Activated naive CD4-positive, alpha-beta T cell treated with anti-CD3 and anti-CD28 coated beads for 36 hours (primary cell): ENCODE measurements at places on chromosomes 1 and 21. TPM values are rescaled to one million over a fixed set of nuclear protein-coding genes. Genes with fewer than 3 reads are reported as not detected.

The OR10J1 gene
- not detected for total RNA-seq

The MX2 gene
- 32.5 TPM for total RNA-seq

The NUDT4B gene
- total RNA-seq, result not detected

The DIO1 gene
- total RNA-seq, result not detected

The CCDC181 gene
- total RNA-seq, result not detected

The CYP4A11 gene
- not detected for total RNA-seq

The FAM78B gene
- total RNA-seq, result 0.24 TPM

The ZYG11A gene
- 0.05 TPM for total RNA-seq

DNA sequence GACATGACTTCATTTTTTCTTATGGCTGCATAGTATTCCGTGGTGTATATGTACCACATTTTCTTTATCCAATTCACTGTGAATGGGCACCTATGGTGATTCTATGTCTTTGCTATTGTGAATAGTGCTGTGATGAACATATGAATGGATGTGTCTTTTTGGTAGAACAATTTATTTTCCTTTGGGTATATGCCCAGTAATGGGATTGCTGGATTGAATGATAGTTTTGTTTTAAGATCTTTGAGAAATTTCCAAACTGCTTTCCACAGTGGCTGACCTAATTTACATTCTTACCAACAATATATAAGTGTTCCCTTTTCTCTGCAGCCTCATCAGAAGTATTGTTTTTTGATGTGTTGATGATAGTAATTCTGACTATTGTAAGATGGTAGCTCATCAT is 361.7 kb upstream of the SGIP1 start:
- H3K4me1 ChIP-seq, result peaks cover 14% of the 10 kb centered on the region
- DNase-seq, result no peak
- no peak overlapping the region for H3K4me3 ChIP-seq
- H3K27ac ChIP-seq, result no peak overlapping the region
- H3K27me3 ChIP-seq, result peaks cover 7% of the 10 kb centered on the region

DNA sequence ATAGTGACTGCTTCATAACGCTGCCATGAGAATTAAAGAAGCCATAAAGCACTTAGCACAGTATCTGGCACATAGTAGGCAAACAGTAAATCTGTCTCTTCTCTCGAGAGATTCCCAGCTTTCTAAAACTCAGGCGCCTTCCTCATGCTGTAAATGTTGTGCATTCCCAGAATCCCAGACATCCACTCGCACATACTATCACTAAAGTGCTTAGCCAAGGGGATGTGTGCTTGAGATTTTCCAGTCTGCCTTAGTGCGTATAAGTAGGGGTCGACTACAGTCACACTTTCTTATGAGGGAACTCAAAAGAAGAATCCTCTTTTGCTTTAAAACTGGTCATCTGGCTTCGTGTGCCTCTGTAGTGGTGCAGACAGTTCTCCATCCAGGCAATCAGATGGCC is 98.6 kb upstream of the SPATA6 start:
- H3K4me1 ChIP-seq, result no peaks in the 10 kb centered on the region
- H3K27ac ChIP-seq, result no peak overlapping the region
- DNase-seq, result no peak
- no peak overlapping the region for H3K4me3 ChIP-seq
- H3K27me3 ChIP-seq, result peaks cover 12% of the 10 kb centered on the region
- H3K36me3 ChIP-seq, result no peaks in the 10 kb centered on the region

DNA sequence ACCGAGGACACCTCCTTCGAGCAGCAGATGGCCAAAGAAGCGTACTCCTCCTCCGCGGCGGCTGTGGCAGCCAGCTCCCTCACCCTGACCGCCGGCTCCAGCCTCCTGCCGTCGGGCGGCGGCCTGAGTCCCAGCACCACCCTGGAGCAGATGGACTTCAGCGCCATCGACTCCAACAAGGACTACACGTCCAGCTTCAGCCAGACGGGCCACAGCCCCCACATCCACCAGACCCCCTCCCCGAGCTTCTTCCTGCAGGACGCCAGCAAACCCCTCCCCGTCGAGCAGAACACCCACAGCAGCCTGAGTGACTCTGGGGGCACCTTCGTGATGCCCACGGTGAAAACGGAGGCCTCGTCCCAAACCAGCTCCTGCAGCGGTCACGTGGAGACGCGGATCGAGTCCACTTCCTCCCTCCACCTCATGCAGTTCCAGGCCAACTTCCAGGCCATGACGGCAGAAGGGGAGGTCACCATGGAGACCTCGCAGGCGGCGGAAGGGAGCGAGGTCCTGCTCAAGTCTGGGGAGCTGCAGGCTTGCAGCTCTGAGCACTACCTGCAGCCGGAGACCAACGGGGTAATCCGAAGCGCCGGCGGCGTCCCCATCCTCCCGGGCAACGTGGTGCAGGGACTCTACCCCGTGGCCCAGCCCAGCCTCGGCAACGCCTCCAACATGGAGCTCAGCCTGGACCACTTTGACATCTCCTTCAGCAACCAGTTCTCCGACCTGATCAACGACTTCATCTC is 106.8 kb upstream of the VAMP3 start:
- no peaks in the 10 kb centered on the region for H3K4me1 ChIP-seq
- H3K4me3 ChIP-seq, result no peak overlapping the region
- H3K36me3 ChIP-seq, result no peaks in the 10 kb centered on the region
- no peak overlapping the region for H3K27ac ChIP-seq
- H3K27me3 ChIP-seq, result no peaks in the 10 kb centered on the region

DNA sequence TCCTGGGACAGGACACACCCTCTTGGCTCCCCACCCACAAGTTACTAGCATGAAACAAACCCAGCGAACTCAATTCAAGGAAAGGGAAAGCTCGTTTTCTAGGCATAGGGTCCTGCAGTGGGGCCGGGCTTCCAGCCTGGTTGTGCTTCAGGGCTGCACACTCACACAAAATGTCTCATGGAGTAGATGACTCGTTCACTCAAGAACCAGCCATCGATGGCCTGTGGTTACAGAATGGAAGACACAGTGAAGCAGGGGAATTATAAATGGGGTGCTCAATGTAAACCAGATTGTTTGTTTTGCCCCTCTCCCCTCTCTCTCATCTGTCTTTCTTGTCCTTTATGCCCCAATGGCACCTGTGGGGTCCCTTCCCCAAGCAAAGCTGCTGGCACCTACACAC is 56.0 kb upstream of the COX20 start:
- H3K4me1 ChIP-seq, result peaks cover 7% of the 10 kb centered on the region
- H3K27me3 ChIP-seq, result no peaks in the 10 kb centered on the region
- no peak overlapping the region for H3K27ac ChIP-seq
- no peak overlapping the region for H3K4me3 ChIP-seq

GRCh38 chr1:167911413-167911812 is 2.5 kb downstream of the ADCY10 start:
- H3K27me3 ChIP-seq, result peaks cover 4% of the 10 kb centered on the region
- no peak overlapping the region for H3K27ac ChIP-seq
- no peak overlapping the region for H3K4me3 ChIP-seq
- no peaks in the 10 kb centered on the region for H3K4me1 ChIP-seq
- DNase-seq, result no peak

- H3K27ac ChIP-seq, result no peak overlapping the region
- peaks cover 72% of the 10 kb centered on the region for H3K27me3 ChIP-seq
- H3K36me3 ChIP-seq, result peaks cover 3% of the 10 kb centered on the region
- H3K4me3 ChIP-seq, result peak overlapping the region; percentile 69
These were observed 1.8 kb downstream of the FOXD3 start for GRCh38 chr1:63323865-63324778.

GRCh38 chr21:42038826-42039425 is 28.8 kb upstream of the ZBTB21 start:
- no peak for DNase-seq
- no peak overlapping the region for H3K4me3 ChIP-seq
- H3K27ac ChIP-seq, result no peak overlapping the region
- peaks cover 3% of the 10 kb centered on the region for H3K4me1 ChIP-seq
- H3K27me3 ChIP-seq, result no peaks in the 10 kb centered on the region

DNA sequence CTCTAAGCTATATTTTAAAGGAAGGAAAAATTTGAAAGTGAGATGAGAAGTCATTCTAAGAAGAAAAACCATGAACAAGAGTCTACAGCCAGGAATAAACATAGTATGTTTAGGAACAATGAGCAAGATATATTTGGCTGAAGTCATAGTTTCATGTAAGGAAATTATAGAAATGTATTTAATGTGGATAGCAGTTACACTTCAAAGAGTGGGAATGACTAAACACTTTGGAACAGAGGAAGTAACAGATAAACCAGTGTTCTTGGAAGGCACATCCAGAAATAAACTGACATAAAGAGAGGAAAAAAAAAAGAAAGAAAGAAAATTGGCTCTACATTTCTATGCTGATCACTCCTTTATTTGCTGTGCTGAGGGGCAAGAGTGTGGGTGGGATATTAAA is 18.0 kb downstream of the C8A start:
- no peaks in the 10 kb centered on the region for H3K36me3 ChIP-seq
- no peak overlapping the region for H3K27ac ChIP-seq
- no peaks in the 10 kb centered on the region for H3K4me1 ChIP-seq
- H3K27me3 ChIP-seq, result peaks cover 24% of the 10 kb centered on the region

DNA sequence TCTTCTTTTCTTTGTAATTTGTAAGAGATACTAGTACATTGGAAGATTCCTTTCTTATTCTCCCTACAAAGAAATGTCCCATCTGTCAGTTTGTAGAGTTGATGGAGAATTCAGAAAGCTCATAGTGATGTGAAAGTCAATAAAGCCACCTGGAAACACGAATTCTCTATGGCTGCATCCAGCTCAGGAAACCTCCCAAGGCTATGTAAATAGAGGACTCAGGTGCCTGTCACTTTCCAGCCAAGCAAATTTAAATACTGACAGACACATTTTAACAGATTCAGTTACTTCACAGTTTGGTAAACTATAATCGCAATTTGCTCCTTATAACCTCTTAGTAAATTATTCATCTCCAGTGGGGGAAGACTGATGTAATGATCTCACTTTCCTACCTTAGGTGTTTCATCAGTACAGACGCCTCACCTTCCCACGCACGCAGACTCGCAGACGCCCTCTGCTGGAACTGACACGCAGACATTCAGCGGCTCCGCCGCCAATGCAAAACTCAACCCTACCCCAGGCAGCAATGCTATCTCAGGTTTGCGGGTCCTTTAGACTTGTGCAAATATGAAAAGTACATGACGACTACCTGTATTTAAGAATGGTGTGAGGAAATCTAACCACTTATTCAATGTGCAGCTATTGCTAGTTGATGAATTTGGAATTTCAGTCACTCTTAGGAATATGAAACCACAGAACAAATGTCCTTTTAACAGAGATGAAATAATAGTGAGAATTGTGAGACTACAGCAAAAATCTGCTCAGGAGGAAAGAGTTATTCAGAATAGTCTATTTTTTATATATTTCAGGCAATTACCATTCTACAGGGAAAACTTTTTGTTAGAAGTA is 60.6 kb downstream of the PTPRC start:
- H3K4me3 ChIP-seq, result peak overlapping the region; percentile 19
- DNase-seq, result peak; percentile 86
- H3K36me3 ChIP-seq, result peaks cover 72% of the 10 kb centered on the region
- no peaks in the 10 kb centered on the region for H3K27me3 ChIP-seq
- peak overlapping the region; percentile 83 for H3K27ac ChIP-seq

GRCh38 chr1:44401256-44402228 is 3.5 kb upstream of the RNF220 start:
- DNase-seq, result no peak
- peaks cover 63% of the 10 kb centered on the region for H3K27me3 ChIP-seq
- no peak overlapping the region for H3K4me3 ChIP-seq
- H3K36me3 ChIP-seq, result no peaks in the 10 kb centered on the region
- peaks cover 10% of the 10 kb centered on the region for H3K4me1 ChIP-seq

DNA sequence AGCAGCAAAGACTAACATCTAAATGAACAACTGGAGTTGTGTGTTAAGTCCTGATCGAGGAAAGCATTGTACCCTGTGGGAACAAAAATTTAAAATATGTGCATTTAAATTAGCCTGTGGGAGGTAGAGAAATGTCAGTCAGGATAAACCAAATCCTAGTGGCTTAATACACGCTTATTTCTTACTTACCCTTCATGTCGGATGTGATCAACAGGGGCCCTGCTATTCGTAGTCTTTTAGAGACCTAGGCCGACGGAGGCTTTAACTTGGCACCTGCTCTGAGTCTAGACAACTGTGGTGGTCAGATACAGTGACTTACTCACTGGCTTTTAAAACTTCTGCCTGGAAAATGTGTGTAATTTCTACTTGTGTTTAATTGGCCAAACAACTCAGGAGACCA is 10.2 kb downstream of the GSTM3 start:
- H3K27ac ChIP-seq, result no peak overlapping the region
- DNase-seq, result no peak
- H3K36me3 ChIP-seq, result no peaks in the 10 kb centered on the region
- H3K4me3 ChIP-seq, result no peak overlapping the region
- H3K27me3 ChIP-seq, result no peaks in the 10 kb centered on the region

GRCh38 chr21:44253832-44254710 is 7.6 kb downstream of the DNMT3L start:
- H3K4me1 ChIP-seq, result no peaks in the 10 kb centered on the region
- H3K27me3 ChIP-seq, result no peaks in the 10 kb centered on the region
- no peak for DNase-seq
- H3K4me3 ChIP-seq, result no peak overlapping the region
- no peaks in the 10 kb centered on the region for H3K36me3 ChIP-seq

DNA sequence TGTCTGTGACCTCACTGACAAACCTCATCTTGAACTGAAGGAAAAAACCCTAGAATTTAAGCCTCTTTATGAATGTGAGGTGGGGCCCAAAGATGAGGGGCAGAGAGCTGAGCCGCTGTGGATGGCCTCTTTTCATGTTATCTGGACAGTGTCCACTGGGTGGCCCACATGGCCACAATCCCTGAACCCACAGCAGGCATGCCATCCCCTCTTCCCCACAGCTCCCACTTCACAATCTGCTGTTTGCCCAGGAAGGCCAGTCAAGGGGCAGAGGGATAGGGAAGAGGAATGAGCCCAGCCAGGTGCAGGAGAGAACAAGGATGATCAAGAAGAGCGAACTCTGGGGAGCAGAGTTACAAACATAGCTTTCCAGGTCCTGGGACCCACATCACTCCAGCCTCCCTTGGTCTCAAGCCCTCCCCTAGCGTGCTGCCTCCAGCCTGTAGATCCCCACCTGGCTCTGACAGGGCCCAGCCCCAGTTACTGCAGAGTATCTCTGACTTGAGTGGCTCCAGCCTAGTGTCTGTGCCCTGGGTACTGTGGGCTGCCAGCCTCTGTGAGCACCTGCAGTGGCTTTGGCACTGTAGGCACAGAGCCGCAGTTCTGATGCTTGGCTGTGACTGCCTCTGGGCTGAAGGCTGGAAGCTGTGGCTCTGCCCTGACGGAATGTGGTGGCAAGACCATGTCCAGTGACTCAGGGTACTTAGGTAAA is 1.9 kb upstream of the SLFNL1 start:
- peaks cover 2% of the 10 kb centered on the region for H3K4me1 ChIP-seq
- H3K27me3 ChIP-seq, result no peaks in the 10 kb centered on the region
- DNase-seq, result no peak
- H3K36me3 ChIP-seq, result peaks cover 11% of the 10 kb centered on the region

DNA sequence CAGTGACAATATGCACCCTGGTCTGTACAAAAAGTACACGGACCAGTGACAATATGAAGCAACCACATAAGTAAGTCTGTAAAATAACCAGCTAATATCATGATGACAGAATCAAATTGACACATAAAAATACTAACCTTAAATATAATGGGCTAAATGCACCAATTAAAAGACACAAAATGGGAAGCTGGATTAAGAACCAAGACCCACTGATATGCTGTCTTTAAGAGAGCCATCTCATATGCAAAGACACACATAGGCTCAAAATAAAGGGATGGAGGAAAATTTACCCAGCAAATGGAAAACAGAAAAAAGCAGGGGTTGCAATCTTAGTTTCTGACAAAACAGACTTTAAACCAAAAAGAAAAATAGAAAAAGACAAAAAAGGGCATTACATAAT is 70.4 kb upstream of the VCAM1 start:
- peaks cover 11% of the 10 kb centered on the region for H3K27me3 ChIP-seq
- no peak for DNase-seq
- H3K27ac ChIP-seq, result no peak overlapping the region
- no peak overlapping the region for H3K4me3 ChIP-seq
- no peaks in the 10 kb centered on the region for H3K4me1 ChIP-seq
- H3K36me3 ChIP-seq, result no peaks in the 10 kb centered on the region

GRCh38 chr21:37784591-37785318 is 131.5 kb downstream of the KCNJ6 start:
- H3K27ac ChIP-seq, result no peak overlapping the region
- no peaks in the 10 kb centered on the region for H3K4me1 ChIP-seq
- no peak for DNase-seq
- H3K4me3 ChIP-seq, result no peak overlapping the region
